ENCODE measurements at places on chromosomes 1 and 21. TPM values are rescaled to one million over a fixed set of nuclear protein-coding genes. Genes with fewer than 3 reads are reported as not detected.

OR2L5 gene
- total RNA-seq: not detected

DNA sequence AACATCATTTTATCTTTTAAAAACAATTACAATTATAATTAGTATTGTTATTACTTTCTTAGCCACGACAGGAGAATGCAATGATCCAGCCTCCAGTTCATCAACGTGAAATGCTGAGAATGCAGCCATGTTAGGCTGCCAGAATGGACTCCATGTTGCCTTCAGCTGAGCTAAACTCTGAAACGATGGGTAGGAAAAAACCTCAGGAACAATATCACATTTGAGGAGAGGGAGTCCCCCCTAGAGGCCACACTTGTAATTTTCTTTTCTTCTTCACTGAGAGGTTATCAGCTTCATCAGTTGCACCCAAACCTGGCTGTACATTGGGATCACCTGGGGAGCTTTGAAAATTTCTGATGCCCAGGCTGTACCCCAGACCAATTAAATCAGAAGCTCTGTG, 34.6 kb upstream of the DNAH14 start:
- H3K4me1 ChIP-seq: no peaks in the 10 kb centered on the region
- H3K36me3 ChIP-seq: peaks cover 1% of the 10 kb centered on the region
- H3K27me3 ChIP-seq: peaks cover 2% of the 10 kb centered on the region

DNA sequence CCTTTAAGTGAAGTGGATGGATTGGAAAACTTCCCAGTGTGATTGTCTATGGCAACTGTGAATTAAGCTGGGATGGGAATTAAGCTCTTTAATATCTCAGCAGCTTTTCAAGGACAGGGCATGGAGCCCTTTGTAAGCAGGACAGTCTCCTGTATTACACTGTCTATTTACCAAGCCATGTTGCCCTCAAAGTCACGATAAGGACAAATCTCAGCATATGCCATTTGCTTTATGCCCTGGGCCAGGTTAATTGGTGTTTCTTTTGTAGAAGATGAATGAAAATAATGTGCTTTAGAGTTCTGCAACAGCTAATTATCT, 17.6 kb downstream of the UTP25 start:
- peaks cover 11% of the 10 kb centered on the region for H3K36me3 ChIP-seq
- no peak for DNase-seq
- H3K4me1 ChIP-seq: peaks cover 2% of the 10 kb centered on the region
- H3K4me3 ChIP-seq: no peak overlapping the region
- H3K27me3 ChIP-seq: no peaks in the 10 kb centered on the region

- peaks cover 18% of the 10 kb centered on the region for H3K4me1 ChIP-seq
- peak overlapping the region; percentile 87 for H3K27ac ChIP-seq
- no peaks in the 10 kb centered on the region for H3K27me3 ChIP-seq
- DNase-seq: no peak
Observed at GRCh38 chr21:33478182-33478581, 1.6 kb downstream of the TMEM50B start.

GRCh38 chr21:28110716-28111115, 882.0 kb downstream of the LTN1 start:
- no peaks in the 10 kb centered on the region for H3K27me3 ChIP-seq
- no peak for DNase-seq
- H3K27ac ChIP-seq: no peak overlapping the region
- no peaks in the 10 kb centered on the region for H3K36me3 ChIP-seq

GRCh38 chr1:17587693-17588047, 48.2 kb downstream of the ARHGEF10L start:
- no peaks in the 10 kb centered on the region for H3K4me1 ChIP-seq
- no peaks in the 10 kb centered on the region for H3K36me3 ChIP-seq
- no peak for DNase-seq
